ENCODE measurements at places on chromosomes 1 and 21. TPM values are rescaled to one million over a fixed set of nuclear protein-coding genes. Genes with fewer than 3 reads are reported as not detected.

- H3K4me1 ChIP-seq: no peaks in the 10 kb centered on the region
- no peak overlapping the region for H3K4me3 ChIP-seq
- no peak overlapping the region for H3K27ac ChIP-seq
- no peak for DNase-seq
These were observed 45.6 kb downstream of the IL23R start for GRCh38 chr1:67211589-67212563.

Gene SSX2IP
- 18.2 TPM for total RNA-seq

- DNase-seq: no peak
- no peak overlapping the region for H3K4me3 ChIP-seq
- H3K36me3 ChIP-seq: peaks cover 22% of the 10 kb centered on the region
- H3K4me1 ChIP-seq: no peaks in the 10 kb centered on the region
- no peaks in the 10 kb centered on the region for H3K27me3 ChIP-seq
- no peak overlapping the region for H3K27ac ChIP-seq
These were observed 13.2 kb upstream of the TUFT1 start for GRCh38 chr1:151526735-151527525.

Gene IGSF5
- total RNA-seq: 2.5 TPM

DNA sequence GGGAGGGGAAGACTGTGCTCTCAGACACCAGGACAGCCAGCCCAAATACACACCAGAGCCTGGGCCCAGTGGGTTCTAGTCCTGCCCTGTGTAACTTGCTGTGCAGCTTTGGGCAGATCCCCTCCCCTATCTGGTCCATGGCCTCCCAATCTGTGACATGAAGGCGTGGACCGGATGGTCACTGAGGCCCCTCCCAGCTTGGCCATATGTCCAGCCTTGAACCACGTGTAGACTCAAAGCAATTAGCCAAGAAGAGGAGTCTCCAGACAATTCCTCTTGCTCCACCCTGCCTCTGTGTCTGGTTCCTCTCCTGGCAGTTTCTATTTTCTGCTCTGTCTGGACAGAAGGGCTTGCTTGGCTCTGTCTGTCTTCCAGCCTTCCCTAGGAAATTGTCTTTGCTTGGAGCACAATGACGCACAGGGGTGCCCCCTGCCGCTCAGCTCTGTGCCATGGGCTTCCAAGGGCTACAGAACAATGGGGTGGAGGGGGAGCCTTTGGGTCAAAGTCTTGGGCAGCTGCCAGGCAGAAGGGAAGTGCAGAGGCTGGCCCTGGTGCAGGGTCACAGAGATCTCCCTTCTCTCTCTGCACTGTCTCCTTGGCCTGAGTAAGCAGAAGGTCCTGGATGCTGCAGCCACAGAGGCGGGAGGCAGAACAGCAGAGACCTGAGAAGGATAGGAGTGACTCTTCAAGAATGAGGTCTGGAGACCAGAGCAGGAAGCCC is 66.1 kb downstream of the TENT5C start:
- no peaks in the 10 kb centered on the region for H3K4me1 ChIP-seq
- H3K27me3 ChIP-seq: peaks cover 10% of the 10 kb centered on the region
- no peak overlapping the region for H3K4me3 ChIP-seq
- H3K36me3 ChIP-seq: no peaks in the 10 kb centered on the region

DNA sequence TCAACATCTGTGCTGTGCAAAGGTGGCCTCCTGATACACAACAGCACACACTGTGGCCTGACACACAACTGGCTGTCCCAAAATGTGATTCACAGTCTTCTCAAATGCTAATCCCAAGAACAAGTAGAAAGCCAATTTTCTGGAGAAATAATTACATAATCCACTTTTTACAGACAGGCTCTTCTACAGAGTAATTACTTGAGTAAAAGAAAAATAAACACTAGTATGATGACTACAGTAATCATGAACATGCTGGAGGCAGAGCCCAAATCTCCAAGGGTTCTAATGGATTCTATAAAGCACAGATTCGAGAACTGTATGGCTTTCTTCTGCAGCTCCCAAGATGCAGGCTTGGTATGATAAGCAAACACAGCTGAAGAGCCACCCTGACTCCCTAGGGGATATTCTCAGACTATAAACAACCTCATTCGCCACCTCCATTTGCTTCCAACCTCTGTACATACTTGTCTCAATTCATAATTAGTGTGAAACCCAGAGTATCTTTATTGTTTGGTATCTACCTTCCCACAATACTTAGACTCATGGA is 81.9 kb downstream of the SIPA1L2 start:
- no peak overlapping the region for H3K4me3 ChIP-seq
- no peaks in the 10 kb centered on the region for H3K36me3 ChIP-seq
- H3K27me3 ChIP-seq: no peaks in the 10 kb centered on the region
- DNase-seq: no peak
- H3K4me1 ChIP-seq: peaks cover 73% of the 10 kb centered on the region

DNA sequence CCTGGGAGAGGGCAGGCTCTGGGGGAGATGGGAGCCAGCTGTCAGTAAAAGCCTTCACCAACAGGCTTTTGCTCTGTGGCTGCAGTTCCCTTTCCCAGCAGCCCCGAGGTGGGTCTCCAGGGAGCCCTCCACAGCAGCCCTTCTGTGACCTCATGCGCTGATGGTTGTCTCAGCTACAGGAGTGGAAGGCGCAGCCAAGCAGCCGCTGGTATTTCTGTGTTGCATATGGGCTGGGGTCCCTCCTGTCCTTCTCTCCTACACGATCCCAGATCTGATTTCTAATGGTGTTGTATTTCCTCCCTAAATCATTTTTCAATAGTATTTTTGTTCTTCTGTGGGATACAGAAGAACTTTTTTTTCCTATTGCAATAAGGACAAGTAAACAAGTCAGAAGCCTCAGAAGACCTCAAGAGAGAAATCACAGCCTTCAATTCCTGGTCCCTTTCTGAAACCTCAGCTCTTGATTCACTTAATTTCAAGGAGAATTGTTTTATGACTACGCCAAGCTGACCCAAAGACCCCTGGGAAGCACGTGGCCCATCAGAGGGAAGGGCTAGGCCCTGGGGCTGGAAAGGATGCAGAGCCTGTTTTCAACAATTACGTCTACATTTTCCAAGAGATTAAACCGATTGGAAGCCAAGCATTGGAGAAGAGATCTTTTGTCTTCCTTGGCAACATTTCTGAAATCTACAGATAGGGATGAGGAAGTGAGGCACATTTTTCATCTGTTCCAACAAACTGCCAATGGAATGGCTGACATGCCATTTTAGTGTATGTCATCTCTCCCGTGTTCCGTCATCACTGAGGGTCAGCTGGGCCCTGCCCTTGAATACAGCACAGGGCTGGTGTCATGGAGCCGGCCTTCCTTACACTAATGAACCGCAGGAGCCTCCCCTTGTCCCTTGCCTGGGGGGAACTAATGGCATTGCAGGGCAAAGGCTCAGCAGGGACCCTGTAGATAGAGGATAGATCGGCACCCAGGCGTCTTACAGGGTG is 42.0 kb upstream of the SCCPDH start:
- H3K36me3 ChIP-seq: no peaks in the 10 kb centered on the region
- H3K4me1 ChIP-seq: peaks cover 12% of the 10 kb centered on the region
- DNase-seq: no peak
- no peak overlapping the region for H3K4me3 ChIP-seq

GRCh38 chr1:38919130-38919529 is 22.5 kb downstream of the RHBDL2 start:
- no peaks in the 10 kb centered on the region for H3K36me3 ChIP-seq
- no peaks in the 10 kb centered on the region for H3K27me3 ChIP-seq
- no peak for DNase-seq
- H3K4me1 ChIP-seq: no peaks in the 10 kb centered on the region

GRCh38 chr1:163046071-163046470 is 23.1 kb upstream of the RGS4 start:
- DNase-seq: no peak
- H3K36me3 ChIP-seq: no peaks in the 10 kb centered on the region
- no peaks in the 10 kb centered on the region for H3K4me1 ChIP-seq

DNA sequence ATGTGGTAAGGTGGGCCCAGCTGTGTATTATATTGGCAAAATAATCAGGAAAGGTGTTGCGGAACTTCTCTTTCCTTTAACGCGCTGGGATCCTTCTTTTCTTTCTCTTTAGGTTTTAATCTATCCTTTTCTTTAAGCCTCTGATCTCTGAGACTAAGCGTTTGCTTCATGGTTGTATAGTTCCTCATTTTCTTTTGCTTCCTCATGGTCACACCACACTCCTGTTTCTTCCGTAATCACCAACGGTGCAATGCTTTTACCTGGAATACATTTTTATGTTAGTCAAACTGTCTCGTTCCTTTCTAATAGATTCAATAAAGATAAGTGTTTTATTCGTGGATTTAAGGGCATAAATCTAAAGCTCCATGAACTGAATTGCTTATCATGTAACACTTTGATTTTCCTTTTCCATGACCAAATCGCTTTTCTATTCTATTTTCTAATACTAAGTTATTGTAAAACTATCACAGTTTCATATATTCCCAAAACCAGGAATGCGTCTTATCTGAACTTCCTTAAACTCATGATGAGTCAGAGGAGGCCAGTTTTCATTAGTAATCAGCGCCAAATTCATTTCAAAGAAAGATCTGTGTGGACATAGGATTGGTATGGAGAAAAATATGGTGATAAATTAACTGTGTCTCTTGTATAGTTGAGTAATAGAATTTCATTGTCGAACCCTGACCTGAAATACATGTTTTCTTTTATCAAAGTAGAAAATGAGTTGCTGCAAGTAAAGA is 12.2 kb downstream of the SDCCAG8 start:
- H3K4me3 ChIP-seq: peak overlapping the region; percentile 2
- DNase-seq: no peak
- H3K27me3 ChIP-seq: no peaks in the 10 kb centered on the region
- H3K36me3 ChIP-seq: peaks cover 2% of the 10 kb centered on the region
- peaks cover 66% of the 10 kb centered on the region for H3K4me1 ChIP-seq

DNA sequence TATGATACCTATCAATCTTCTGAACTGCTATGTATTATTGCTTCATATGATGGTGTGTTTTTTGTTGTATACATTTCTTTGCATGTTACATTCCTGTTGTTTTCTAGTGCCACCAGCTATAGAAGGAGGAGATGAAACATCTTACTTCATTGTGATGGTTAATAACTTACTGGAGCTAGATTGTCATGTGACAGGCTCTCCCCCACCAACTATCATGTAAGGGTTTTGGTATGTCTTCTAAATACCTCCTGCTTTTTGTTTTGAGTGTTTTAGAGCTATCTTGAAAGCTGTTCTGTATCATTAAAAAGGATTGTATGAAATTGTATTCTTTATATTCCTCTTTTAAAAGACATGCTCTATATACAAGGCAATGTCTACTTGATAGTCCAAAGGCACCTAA is 282.7 kb downstream of the HMCN1 start:
- peaks cover 11% of the 10 kb centered on the region for H3K36me3 ChIP-seq
- H3K27ac ChIP-seq: no peak overlapping the region
- no peak overlapping the region for H3K4me3 ChIP-seq
- peaks cover 6% of the 10 kb centered on the region for H3K4me1 ChIP-seq
- no peak for DNase-seq
- no peaks in the 10 kb centered on the region for H3K27me3 ChIP-seq

DNA sequence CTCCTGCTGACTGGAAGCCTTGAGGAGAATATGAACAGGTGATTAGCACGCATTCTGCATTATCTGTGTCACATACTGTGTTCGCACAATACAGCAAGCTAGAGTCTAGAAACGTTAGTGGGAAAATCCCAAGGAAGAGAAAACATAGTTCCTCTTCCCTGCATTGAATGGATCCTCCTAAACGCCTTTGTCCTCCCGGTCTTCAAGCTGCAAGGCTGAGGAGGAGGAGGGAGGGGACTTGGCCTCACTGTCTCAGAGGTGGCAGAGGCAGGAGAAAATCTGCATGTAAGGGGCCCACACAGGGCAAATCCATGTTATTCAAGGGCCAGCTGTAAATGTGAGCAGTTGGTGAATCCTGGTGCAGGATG is 34.4 kb downstream of the WNT9A start:
- H3K36me3 ChIP-seq: no peaks in the 10 kb centered on the region
- no peak for DNase-seq
- H3K4me3 ChIP-seq: no peak overlapping the region
- no peak overlapping the region for H3K27ac ChIP-seq

Gene RAB7B
- 1.5 TPM for total RNA-seq

DNA sequence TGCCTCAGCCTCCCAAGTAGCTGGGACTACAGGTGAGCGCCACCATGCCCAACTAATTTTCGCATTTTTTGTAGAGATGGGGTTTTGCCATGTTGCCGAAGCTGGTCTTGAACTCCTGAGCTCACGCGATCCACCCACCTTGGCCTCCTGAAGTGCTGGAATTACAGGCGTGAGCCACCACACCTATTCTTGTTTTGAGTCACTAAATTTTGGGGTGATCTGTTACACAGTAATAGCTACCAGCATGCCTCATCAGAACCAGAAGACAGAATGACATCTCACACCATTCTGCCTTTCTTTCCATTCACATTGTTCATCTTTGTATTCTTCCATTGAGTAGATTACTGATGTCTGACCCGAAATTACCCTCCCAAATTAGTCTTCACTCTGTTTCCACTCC is 9.1 kb downstream of the RHBDL2 start:
- no peak overlapping the region for H3K4me3 ChIP-seq
- H3K36me3 ChIP-seq: no peaks in the 10 kb centered on the region
- H3K27ac ChIP-seq: no peak overlapping the region
- H3K27me3 ChIP-seq: no peaks in the 10 kb centered on the region
- H3K4me1 ChIP-seq: no peaks in the 10 kb centered on the region
- DNase-seq: no peak

GRCh38 chr1:197448121-197448779 is 180.2 kb downstream of the CRB1 start:
- DNase-seq: no peak
- H3K4me1 ChIP-seq: peaks cover 29% of the 10 kb centered on the region
- peak overlapping the region; percentile 31 for H3K27ac ChIP-seq
- H3K4me3 ChIP-seq: no peak overlapping the region
- no peaks in the 10 kb centered on the region for H3K27me3 ChIP-seq

DNA sequence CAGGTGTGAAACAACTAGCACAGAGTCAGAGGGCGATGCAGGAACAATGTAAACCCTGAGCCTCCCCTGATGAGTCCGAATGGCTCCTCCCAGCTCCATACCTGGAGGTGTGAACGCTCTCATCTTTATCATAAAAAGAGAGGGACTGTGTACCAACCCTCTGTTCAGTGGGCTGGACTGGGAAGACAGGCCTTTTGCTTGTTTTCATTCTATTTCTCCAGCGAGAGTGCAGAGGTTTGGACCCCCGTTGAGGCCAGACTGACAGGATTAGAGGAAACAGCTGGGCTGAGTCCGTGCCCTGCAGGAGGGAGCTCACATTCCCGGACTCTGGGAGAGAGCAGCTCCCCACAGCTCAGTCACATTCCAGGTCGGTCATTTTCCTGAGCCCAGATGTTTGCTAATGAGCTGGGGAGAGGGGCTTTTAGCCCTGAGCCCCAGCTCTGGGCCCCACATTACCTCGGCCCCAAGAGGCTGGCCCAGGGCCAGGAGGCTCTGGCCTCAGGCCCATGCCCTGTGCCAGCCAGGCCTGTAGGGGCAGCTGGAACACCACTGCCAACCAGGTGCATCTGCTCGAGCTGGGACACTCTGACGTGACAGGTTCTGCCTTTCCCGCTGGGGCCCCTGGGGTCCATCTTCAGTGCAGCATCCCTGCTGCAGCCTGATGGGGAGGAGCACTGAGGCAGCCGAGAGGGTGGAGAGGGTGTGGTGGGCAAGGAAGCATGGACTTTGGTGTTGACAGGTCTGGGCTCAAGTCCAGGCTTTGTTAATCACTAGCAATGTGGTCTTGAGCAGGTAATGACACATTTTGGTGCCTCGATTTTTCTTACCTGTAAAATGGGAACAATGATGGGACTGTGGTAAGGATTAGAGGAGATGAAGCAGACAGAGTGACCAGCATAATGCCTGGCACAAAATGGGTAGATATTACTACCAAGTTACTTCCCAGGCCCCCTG is 3.5 kb upstream of the NBL1 start:
- H3K27ac ChIP-seq: no peak overlapping the region
- peaks cover 41% of the 10 kb centered on the region for H3K27me3 ChIP-seq
- H3K36me3 ChIP-seq: no peaks in the 10 kb centered on the region
- no peak for DNase-seq

Gene OR10Z1
- not detected for total RNA-seq

All from mesothelial cell of epicardium (in vitro differentiated cells).